ENCODE measurements at places on chromosomes 11 and 22. TPM values are rescaled to one million over a fixed set of nuclear protein-coding genes. Genes with fewer than 3 reads are reported as not detected.

Gene GDPD4
- not detected for total RNA-seq

Gene INPP5J
- total RNA-seq: not detected

Gene VEGFB
- total RNA-seq: 58.5 TPM

Gene PDE2A
- 0.93 TPM for total RNA-seq

Gene LGR4
- not detected for total RNA-seq

Gene HBG1
- not detected for total RNA-seq

GRCh38 chr22:28012832-28013460 lies 93.9 kb upstream of the PITPNB start:
- no peak overlapping the region for H3K27ac ChIP-seq
- H3K36me3 ChIP-seq: no peaks in the 10 kb centered on the region
- H3K4me1 ChIP-seq: no peaks in the 10 kb centered on the region
- H3K4me3 ChIP-seq: no peak overlapping the region

DNA sequence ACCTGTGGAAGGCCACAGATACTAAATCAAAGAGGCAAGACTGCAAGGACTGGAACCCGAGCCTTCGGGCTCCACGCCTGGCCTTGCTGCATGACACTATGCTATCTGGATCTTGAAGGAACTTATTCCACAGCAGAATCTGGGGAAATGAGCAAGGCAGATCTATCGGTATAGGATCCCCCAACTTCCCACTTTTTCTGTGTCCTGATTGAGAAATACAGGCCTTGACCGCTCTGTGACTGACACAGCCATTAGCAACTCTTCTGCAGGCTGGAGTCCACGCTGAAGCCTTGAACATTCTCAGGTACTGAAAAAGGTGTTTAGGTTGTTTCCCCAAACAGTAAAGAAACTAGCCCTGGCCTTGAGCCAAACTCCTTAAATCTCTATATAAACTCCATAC lies 241.2 kb upstream of the NARS2 start:
- no peak overlapping the region for H3K4me3 ChIP-seq
- H3K4me1 ChIP-seq: no peaks in the 10 kb centered on the region
- no peak for DNase-seq
- H3K36me3 ChIP-seq: no peaks in the 10 kb centered on the region

GRCh38 chr11:33420959-33421566 lies 163.9 kb downstream of the HIPK3 start:
- H3K4me1 ChIP-seq: no peaks in the 10 kb centered on the region
- H3K27ac ChIP-seq: no peak overlapping the region
- H3K27me3 ChIP-seq: peaks cover 17% of the 10 kb centered on the region
- DNase-seq: no peak
- H3K36me3 ChIP-seq: no peaks in the 10 kb centered on the region

GRCh38 chr11:97761175-97761574 lies 1259.6 kb upstream of the CNTN5 start:
- no peaks in the 10 kb centered on the region for H3K27me3 ChIP-seq
- H3K27ac ChIP-seq: no peak overlapping the region
- H3K4me1 ChIP-seq: no peaks in the 10 kb centered on the region
- H3K36me3 ChIP-seq: no peaks in the 10 kb centered on the region
- H3K4me3 ChIP-seq: no peak overlapping the region

- H3K4me3 ChIP-seq: no peak overlapping the region
- DNase-seq: no peak
- no peaks in the 10 kb centered on the region for H3K4me1 ChIP-seq
- H3K27ac ChIP-seq: no peak overlapping the region
- no peaks in the 10 kb centered on the region for H3K36me3 ChIP-seq
These were observed 261.0 kb downstream of the BRD1 start for GRCh38 chr22:49566693-49567092.

DNA sequence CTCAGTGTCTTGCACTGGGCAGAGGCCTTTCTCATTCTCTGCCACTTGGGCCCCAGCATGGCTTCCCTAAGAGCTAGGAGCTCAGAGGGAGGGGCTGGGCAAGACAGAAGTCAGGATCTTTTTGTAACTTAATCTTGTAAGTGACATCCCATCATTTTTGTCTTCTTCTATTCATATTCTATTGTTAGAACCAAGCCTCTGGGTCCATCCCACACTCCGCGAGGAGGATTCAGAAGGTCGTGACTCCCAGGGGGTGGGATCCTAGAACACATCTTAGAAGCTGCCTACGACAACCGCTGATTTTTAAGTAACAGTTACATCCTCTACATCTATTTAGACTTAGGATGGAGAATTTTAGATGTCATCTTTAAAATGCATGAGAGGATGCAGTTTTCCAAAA lies 1.5 kb upstream of the IL17RA start:
- H3K4me1 ChIP-seq: peaks cover 39% of the 10 kb centered on the region
- H3K27me3 ChIP-seq: peaks cover 26% of the 10 kb centered on the region
- DNase-seq: no peak
- H3K4me3 ChIP-seq: peak overlapping the region; percentile 8

- H3K36me3 ChIP-seq: peaks cover 44% of the 10 kb centered on the region
- peaks cover 14% of the 10 kb centered on the region for H3K4me1 ChIP-seq
- DNase-seq: no peak
- H3K4me3 ChIP-seq: no peak overlapping the region
- peak overlapping the region; percentile 23 for H3K27ac ChIP-seq
These were observed 16.0 kb downstream of the CDC45 start for GRCh38 chr22:19495562-19496323.

DNA sequence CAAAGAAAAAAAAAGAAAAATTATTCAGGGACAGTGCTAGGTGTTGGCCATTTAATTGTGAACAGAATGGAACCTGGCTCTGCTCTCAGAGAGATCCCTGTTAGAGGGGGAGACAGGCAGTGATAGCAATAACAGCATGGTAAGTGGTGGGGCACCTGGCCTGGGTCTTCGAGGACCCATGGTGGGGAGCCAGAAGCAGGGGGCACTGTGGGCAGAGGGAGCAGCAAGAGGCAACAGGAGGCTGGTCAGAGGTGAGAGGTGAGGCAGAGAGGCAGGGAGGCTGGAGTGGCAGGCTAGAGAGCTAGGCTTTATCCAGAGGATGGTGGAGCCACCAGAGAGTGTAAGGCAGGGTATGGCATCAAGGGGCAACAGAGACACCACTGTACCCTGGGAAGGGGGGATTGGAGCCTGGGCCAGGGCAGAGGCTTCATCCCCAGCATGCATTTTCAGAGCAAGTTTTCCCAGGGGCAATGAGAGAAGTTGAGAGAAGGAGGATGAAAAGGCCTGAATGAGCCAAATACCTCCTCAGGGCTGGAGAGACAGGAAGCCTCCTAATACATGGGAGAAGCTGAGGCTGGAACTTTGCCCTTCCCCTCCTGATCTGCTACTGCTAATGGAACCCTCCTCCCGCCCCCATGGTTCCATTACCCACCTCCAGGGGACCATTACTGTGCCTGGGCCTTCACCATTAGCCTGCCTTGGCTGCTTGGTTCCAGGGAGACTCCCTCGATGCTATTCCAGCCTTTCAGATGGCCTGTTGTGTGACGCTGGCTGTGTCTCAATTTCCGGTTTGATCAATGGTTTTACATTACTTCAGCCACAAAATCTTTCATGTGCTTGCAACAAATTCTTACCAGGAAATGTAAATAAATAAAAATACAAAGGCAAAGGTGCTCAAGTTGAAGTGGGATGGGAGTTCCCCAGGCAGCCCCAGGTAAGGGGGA lies 2.6 kb upstream of the P2RY2 start:
- peaks cover 8% of the 10 kb centered on the region for H3K4me1 ChIP-seq
- no peak for DNase-seq
- no peak overlapping the region for H3K4me3 ChIP-seq
- H3K27me3 ChIP-seq: peaks cover 23% of the 10 kb centered on the region
- no peaks in the 10 kb centered on the region for H3K36me3 ChIP-seq
- no peak overlapping the region for H3K27ac ChIP-seq

DNA sequence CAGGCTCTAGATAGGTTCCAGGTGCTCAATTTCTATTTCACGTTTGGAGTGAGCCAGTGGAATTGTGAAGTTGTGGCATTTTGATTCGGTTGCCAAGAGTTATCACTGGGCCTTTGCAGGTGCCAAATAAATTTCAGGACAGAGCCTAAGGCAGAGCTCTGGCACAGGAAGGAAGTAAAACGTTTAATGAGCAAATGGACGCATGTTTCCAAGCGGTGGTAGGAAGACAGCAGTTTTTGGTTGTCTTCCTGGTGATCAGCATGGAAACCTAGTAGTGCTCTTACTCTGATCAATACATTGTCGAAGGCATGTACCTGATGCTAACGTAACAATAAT lies 452 bp downstream of the BIRC3 start:
- no peak for DNase-seq
- H3K27ac ChIP-seq: peak overlapping the region; percentile 91
- H3K36me3 ChIP-seq: peaks cover 43% of the 10 kb centered on the region
- peak overlapping the region; percentile 94 for H3K4me3 ChIP-seq

DNA sequence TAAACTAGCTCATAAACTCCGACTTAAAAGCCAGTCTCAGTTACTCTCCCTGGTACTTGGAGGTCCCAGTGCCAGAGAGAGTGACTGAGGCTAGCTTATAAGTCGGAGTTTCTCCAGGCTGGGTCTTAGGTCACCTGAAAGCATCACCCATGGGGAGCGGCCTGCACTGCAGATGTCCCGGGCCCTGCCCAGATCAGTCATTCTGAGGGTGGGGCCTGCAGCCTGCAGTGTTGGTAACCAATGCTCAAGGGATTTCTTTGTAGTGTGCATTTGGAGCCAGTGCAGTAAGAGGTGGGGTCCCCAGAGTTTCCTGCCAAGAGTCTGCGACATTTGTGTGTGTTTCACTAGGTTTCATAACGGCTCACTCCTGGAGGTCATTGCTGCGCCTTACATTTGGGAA lies 14.8 kb downstream of the TAB1 start:
- no peaks in the 10 kb centered on the region for H3K27me3 ChIP-seq
- DNase-seq: no peak
- peaks cover 22% of the 10 kb centered on the region for H3K36me3 ChIP-seq
- no peak overlapping the region for H3K27ac ChIP-seq
- no peak overlapping the region for H3K4me3 ChIP-seq

GRCh38 chr11:47060807-47061206 lies 115.9 kb downstream of the ARFGAP2 start:
- no peak overlapping the region for H3K27ac ChIP-seq
- H3K27me3 ChIP-seq: no peaks in the 10 kb centered on the region
- H3K4me1 ChIP-seq: peaks cover 11% of the 10 kb centered on the region
- DNase-seq: no peak
- no peak overlapping the region for H3K4me3 ChIP-seq

DNA sequence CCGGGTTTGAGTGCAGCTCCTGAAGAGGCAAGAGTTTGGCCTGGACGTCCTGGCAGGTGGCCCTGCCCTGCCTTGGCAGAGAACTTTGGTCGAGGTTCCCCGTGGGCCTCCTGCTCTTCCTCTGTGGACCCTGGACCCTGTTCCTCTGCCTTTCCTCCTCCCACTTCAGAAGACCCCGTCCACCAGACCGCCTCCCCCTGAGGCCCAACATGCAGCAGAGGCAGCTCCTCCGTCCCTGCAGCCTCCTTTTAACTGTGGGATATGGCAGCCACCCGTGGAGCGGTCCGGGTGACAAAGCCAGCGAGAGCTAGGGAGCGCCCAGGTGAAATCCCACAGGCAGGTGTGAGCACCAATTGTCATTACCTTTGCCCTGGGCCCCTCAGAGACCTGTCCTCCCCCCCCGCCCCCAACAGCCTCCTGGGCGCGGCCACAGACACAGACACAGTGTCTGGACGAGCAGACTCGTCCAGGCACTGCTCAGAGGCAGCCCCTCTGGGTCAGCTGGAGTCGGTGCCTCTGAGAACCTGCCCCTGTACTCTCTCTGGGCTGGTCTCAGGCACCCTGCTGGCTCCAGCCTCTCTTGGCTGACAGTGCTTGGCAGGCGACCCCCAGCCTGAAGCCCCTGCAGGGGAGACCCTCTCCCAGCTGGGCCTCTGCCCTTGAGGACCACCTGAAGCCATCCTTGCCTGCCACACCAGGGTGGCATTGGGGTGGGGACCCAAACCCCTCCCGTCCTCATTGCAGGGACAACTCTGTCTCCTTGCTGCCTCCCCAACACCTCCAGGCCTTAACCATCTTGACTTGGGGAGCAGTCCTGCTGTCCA lies 4.1 kb upstream of the PTDSS2 start:
- no peak for DNase-seq
- peaks cover 2% of the 10 kb centered on the region for H3K36me3 ChIP-seq
- H3K27ac ChIP-seq: no peak overlapping the region
- peaks cover 23% of the 10 kb centered on the region for H3K4me1 ChIP-seq
- H3K4me3 ChIP-seq: no peak overlapping the region

GRCh38 chr11:59144579-59145345 lies 2.1 kb downstream of the FAM111A start:
- H3K4me3 ChIP-seq: peak overlapping the region; percentile 95
- peak; percentile 84 for DNase-seq
- no peaks in the 10 kb centered on the region for H3K27me3 ChIP-seq
- H3K4me1 ChIP-seq: peaks cover 73% of the 10 kb centered on the region
- peaks cover 55% of the 10 kb centered on the region for H3K36me3 ChIP-seq

DNA sequence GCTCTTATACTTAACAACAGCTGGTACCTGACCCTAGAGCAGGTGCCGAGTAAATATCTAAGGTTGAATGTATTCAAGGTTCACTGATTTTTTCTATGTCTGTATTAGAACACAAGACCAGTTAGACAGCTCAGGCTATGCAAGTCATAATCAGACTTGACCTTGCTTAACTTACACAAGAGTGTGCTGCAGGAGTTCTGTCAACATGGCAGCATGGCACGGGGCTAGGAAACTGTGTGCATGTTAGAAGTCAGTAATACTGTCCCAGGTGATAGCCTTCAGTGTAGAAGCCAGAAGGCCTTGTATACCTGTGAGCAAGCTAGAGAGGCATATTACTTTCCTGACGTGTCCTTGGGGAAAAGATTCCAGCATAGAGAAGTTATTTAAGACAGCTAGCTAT lies 253.1 kb downstream of the FAT3 start:
- no peak overlapping the region for H3K27ac ChIP-seq
- H3K4me3 ChIP-seq: no peak overlapping the region
- no peaks in the 10 kb centered on the region for H3K27me3 ChIP-seq
- no peaks in the 10 kb centered on the region for H3K4me1 ChIP-seq
- H3K36me3 ChIP-seq: no peaks in the 10 kb centered on the region

- peaks cover 22% of the 10 kb centered on the region for H3K36me3 ChIP-seq
- no peak overlapping the region for H3K27ac ChIP-seq
- H3K4me1 ChIP-seq: peaks cover 3% of the 10 kb centered on the region
- peak; percentile 11 for DNase-seq
These were observed 7.0 kb downstream of the RIBC2 start for GRCh38 chr22:45420539-45420938.

DNA sequence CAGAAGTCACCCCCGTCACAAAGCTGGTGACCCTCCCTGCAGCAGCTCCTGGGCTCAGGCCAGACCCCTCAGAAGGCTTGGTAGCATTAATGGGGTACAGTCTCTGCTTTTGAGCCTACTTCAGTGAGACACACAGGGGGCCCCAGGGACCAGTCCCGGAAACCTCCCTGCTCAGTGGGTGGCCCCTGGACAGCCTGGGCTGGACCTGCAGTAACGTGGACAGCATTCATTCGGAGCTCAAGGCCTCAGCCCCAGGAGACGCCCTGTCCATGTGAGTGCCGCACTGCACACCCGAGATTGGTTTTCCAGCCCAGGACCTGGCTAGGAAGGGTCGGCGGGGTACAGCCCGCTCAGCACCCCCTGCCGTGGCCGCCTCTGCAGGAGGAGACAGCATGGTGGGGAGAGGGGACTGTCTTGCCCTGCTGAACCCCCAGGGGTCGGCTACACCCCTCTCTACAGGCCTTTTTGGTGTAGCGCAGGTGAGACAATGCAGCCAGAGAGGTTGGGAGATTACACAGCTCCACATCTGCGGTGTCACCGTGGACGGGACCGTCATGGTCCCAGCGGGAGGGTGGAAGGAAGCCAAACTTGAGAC lies 83.4 kb downstream of the FBLN1 start:
- H3K36me3 ChIP-seq: no peaks in the 10 kb centered on the region
- H3K27ac ChIP-seq: no peak overlapping the region
- H3K4me1 ChIP-seq: peaks cover 20% of the 10 kb centered on the region

GRCh38 chr11:131522851-131523250 lies 152.4 kb downstream of the NTM start:
- H3K4me3 ChIP-seq: no peak overlapping the region
- H3K4me1 ChIP-seq: no peaks in the 10 kb centered on the region
- no peaks in the 10 kb centered on the region for H3K27me3 ChIP-seq
- H3K27ac ChIP-seq: no peak overlapping the region
- no peak for DNase-seq
- H3K36me3 ChIP-seq: no peaks in the 10 kb centered on the region
